ENCODE measurements at places on chromosomes 2 and 18. TPM values are rescaled to one million over a fixed set of nuclear protein-coding genes. Genes with fewer than 3 reads are reported as not detected.

- H3K36me3 ChIP-seq = peaks cover 3% of the 10 kb centered on the region
- peak; percentile 28 for DNase-seq
- H3K27ac ChIP-seq = no peak overlapping the region
- no peak overlapping the region for H3K4me3 ChIP-seq
Measured at GRCh38 chr2:60806988-60807681, 51.1 kb downstream of the PAPOLG start.

DNA sequence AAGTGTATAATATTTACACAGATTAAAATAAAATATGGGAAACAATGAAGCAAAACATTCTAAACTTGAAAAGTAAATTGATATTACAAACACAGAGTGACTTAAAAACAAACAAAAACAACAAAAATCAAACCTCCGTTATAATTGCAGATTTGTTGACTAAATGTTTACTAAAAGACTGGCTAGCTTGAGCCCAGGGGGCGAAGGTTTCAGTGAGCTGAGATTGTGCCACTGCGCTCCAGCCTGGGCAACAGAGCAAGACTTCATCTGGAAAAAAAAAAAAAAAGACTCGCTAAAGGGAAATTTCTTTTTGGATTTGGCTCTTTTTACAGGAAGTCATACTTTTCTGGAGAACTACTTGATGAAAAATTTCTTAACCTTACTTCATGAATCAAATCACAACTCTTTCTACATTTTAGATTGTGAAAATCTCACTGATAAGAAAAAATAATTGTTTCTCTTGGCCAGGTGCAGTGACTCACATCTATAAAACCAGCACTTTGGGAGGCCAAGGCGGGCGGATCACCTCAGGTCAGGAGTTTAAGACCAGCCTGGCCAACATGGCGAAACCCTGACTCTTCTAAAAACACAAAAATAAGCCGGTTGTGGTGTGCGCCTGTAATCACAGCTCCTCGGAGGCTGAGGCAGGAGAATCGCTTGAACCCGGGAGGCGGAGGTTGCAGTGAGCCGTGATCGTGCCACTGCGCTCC is 9.7 kb downstream of the TFPI start:
- no peak for DNase-seq
- H3K36me3 ChIP-seq = no peaks in the 10 kb centered on the region
- H3K27me3 ChIP-seq = no peaks in the 10 kb centered on the region
- no peaks in the 10 kb centered on the region for H3K4me1 ChIP-seq

GRCh38 chr2:61789807-61790602 is 63.9 kb downstream of the FAM161A start:
- DNase-seq = no peak
- H3K4me1 ChIP-seq = no peaks in the 10 kb centered on the region
- no peak overlapping the region for H3K27ac ChIP-seq
- no peak overlapping the region for H3K4me3 ChIP-seq
- no peaks in the 10 kb centered on the region for H3K27me3 ChIP-seq

GRCh38 chr2:205975082-205975949 is 110.7 kb downstream of the INO80D start:
- H3K36me3 ChIP-seq = no peaks in the 10 kb centered on the region
- no peaks in the 10 kb centered on the region for H3K27me3 ChIP-seq
- no peak overlapping the region for H3K27ac ChIP-seq
- H3K4me1 ChIP-seq = no peaks in the 10 kb centered on the region
- DNase-seq = no peak

GRCh38 chr2:47744074-47744473 is 38.9 kb upstream of the MSH6 start:
- no peak overlapping the region for H3K27ac ChIP-seq
- no peaks in the 10 kb centered on the region for H3K27me3 ChIP-seq
- H3K4me3 ChIP-seq = no peak overlapping the region
- no peak for DNase-seq
- no peaks in the 10 kb centered on the region for H3K4me1 ChIP-seq
- no peaks in the 10 kb centered on the region for H3K36me3 ChIP-seq

- no peaks in the 10 kb centered on the region for H3K27me3 ChIP-seq
- DNase-seq = no peak
- no peak overlapping the region for H3K4me3 ChIP-seq
- no peaks in the 10 kb centered on the region for H3K4me1 ChIP-seq
- H3K36me3 ChIP-seq = peaks cover 11% of the 10 kb centered on the region
Measured at GRCh38 chr2:9360701-9361100, 62.6 kb downstream of the ITGB1BP1 start.

- H3K36me3 ChIP-seq = no peaks in the 10 kb centered on the region
- no peaks in the 10 kb centered on the region for H3K4me1 ChIP-seq
- H3K27ac ChIP-seq = no peak overlapping the region
- H3K27me3 ChIP-seq = no peaks in the 10 kb centered on the region
- DNase-seq = no peak
Measured at GRCh38 chr2:112614201-112614840, 29.9 kb downstream of the CHCHD5 start.

DNA sequence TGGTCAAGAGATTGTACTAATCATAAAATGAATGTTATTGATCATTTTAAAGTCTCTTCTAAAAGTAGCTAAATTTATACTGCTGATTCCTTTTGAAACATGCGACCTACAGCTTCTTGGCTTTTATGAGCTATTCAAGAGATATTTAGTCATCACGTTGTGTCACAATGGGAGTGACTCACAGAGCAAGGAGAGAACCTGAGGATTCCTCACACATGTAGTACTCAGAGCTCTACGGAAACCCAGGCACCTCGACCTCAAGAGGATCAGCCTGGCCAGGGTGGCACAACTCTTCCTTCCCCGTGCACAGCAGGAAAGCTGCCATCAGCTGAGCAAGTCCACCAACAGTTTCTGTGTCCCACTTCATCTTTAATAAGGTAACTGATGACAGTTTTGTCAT is at the start of gene DHRS9:
Gene DHRS9, plus strand, starts transcription at position 223 of the 400 bp plus-strand sequence. CDS start 12,019 bp downstream, outside the sequence.
- H3K27me3 ChIP-seq = no peaks in the 10 kb centered on the region
- peaks cover 28% of the 10 kb centered on the region for H3K4me1 ChIP-seq
- H3K36me3 ChIP-seq = no peaks in the 10 kb centered on the region
- H3K4me3 ChIP-seq = no peak within 1 kb of the TSS
- no peak for DNase-seq
- no peak within 1 kb of the TSS for H3K27ac ChIP-seq

DNA sequence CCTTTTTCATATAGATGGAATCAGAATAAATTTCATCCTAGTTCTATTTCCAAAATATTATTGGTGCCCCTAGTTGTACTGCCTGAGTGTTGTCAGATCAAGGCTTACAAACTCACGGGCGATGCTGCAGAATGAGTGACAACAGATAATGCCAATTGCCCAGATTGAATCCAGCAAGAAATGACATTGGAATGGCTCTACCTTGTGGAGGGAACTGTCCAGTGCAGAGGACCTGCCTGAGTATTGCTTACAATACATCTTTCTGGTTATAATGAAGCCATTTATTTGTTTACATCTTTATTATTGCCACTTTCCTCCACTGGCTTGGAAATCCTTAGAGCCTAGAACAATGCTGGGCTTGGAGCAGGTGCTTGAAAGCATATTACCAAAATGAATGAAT is 7.8 kb upstream of the IL1R2 start:
- H3K4me1 ChIP-seq = peaks cover 90% of the 10 kb centered on the region
- no peaks in the 10 kb centered on the region for H3K36me3 ChIP-seq

- peaks cover 18% of the 10 kb centered on the region for H3K4me1 ChIP-seq
- H3K27me3 ChIP-seq = no peaks in the 10 kb centered on the region
- H3K27ac ChIP-seq = no peak overlapping the region
- no peak overlapping the region for H3K4me3 ChIP-seq
Measured at GRCh38 chr2:226839951-226840350, 4.1 kb downstream of the RHBDD1 start.

DNA sequence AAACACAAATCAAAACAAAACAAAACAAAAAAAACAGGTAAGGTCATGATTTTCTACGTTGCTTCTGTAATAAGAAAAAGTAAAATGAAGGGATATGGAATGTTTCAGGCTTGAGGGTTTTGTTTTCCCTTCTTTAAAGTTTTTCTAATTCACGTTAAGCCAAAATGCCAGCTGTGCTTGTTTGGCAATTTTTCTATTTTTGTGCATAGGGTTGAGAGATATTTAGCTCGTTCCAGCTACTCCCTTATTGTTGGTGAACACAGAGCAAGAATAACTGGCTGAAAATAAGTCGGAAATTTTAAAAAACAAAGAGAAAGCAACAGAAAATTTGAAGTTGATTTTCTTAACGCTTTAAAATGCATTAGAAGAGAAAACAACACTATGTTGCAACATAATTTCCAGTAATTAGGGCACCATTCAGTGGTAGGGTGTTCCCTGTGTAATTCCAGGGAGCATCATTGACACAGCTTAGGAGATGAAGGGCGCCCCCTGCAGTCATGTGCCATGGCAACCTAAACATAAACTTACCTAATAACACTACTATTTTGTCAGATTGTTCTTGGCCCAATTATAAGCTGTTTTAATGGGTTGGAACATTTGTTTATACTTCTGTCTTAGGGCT is 99.5 kb downstream of the DTNA start:
- no peak overlapping the region for H3K4me3 ChIP-seq
- H3K27me3 ChIP-seq = no peaks in the 10 kb centered on the region
- no peaks in the 10 kb centered on the region for H3K36me3 ChIP-seq
- H3K27ac ChIP-seq = peak overlapping the region; percentile 39

GRCh38 chr18:11849841-11850634 is 1.2 kb upstream of the CHMP1B start:
- peak overlapping the region; percentile 95 for H3K27ac ChIP-seq
- H3K36me3 ChIP-seq = no peaks in the 10 kb centered on the region
- H3K27me3 ChIP-seq = no peaks in the 10 kb centered on the region
- H3K4me1 ChIP-seq = peaks cover 14% of the 10 kb centered on the region
- DNase-seq = peak; percentile 58
- H3K4me3 ChIP-seq = peak overlapping the region; percentile 100

DNA sequence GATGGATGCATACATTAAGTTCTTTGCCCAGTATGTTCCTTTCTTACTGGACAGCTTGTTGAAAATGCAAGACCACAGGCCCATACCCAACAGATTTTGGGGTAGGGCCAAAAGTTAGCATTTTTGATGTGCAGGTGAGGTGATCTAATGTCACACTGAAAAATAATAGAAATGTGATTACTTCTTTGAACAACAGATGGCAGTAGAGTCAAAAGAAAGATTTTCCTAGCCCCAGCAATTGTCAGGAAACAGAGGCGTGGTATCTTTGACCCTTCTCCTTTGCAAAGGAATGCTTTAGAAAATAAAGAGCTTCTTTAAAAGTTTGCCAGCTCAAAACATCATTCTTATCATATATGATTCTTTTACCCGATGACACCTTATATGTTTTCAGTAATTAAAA is 343.6 kb upstream of the SYT4 start:
- H3K36me3 ChIP-seq = no peaks in the 10 kb centered on the region
- H3K4me1 ChIP-seq = no peaks in the 10 kb centered on the region
- no peak overlapping the region for H3K27ac ChIP-seq
- no peaks in the 10 kb centered on the region for H3K27me3 ChIP-seq

DNA sequence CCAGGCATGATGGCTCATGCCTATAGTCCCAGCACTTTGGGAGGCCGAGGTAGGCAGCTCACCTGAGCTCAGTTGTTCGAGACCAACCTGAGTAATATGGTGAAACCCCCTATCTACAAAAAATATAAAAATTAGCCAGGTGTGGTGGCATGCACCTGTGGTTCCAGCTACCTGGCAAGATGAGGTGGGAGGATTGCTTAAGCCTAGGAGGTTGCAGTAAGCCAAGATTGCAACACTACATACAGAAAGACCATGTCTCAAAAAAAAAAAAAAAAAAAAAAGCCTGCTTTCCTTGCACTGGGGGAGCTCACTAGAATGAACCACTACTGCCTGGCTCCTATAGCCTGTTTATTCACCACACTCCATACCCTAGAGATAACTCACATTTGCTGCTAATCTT is 7.4 kb upstream of the MAT2A start:
- H3K36me3 ChIP-seq = no peaks in the 10 kb centered on the region
- no peak overlapping the region for H3K4me3 ChIP-seq
- no peaks in the 10 kb centered on the region for H3K4me1 ChIP-seq
- DNase-seq = no peak

- H3K36me3 ChIP-seq = no peaks in the 10 kb centered on the region
- no peak overlapping the region for H3K27ac ChIP-seq
- H3K4me1 ChIP-seq = no peaks in the 10 kb centered on the region
- DNase-seq = no peak
- no peak overlapping the region for H3K4me3 ChIP-seq
Measured at GRCh38 chr2:97722227-97722626, 8.9 kb downstream of the ZAP70 start.

- no peak overlapping the region for H3K4me3 ChIP-seq
- DNase-seq = no peak
- no peaks in the 10 kb centered on the region for H3K27me3 ChIP-seq
- no peak overlapping the region for H3K27ac ChIP-seq
- H3K36me3 ChIP-seq = no peaks in the 10 kb centered on the region
Measured at GRCh38 chr2:37568565-37568964, 102.9 kb downstream of the CDC42EP3 start.

DNA sequence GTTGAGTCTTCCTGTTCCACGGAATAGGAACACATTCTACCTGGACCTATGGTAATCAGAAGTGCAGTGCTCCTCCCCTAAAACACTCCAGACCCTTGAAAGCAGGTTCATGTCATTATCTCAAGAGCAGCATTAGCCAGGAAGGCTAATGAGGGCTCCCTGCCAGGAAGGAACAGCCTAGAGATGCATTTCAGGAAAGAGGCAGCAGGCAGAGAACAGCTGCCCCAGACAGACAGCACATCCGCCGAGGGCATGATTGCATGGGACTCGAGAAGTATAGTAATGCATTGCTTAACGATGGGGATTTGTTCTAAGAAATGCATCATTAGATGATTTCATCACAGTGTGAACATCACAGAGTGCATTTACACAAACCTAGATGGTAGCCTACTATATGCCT is 171.5 kb downstream of the ALK start:
- H3K4me3 ChIP-seq = no peak overlapping the region
- peak; percentile 11 for DNase-seq
- H3K27ac ChIP-seq = no peak overlapping the region
- no peaks in the 10 kb centered on the region for H3K27me3 ChIP-seq
- no peaks in the 10 kb centered on the region for H3K36me3 ChIP-seq
- no peaks in the 10 kb centered on the region for H3K4me1 ChIP-seq

Gene KLHL30
- total RNA-seq = 0.67 TPM

Gene TSHZ1
- total RNA-seq = 17.9 TPM

Gene OXER1
- total RNA-seq = 1.3 TPM

Gene FSHR
- total RNA-seq = 0.13 TPM

Gene LRATD1
- total RNA-seq = 10.3 TPM

Gene CRYGB
- not detected for total RNA-seq

Gene GALR1
- total RNA-seq = 0.40 TPM

Gene GCG
- total RNA-seq = not detected

Gene EPB41L3
- total RNA-seq = 37.7 TPM

Gene AGXT
- not detected for total RNA-seq

Gene CNRIP1
- 18.3 TPM for total RNA-seq

Gene BOLL
- not detected for total RNA-seq
